Epithelial cell of proximal tubule (primary cell): ENCODE measurements at places on chromosomes 3 and 15. TPM values are rescaled to one million over a fixed set of nuclear protein-coding genes. Genes with fewer than 3 reads are reported as not detected.

- DNase-seq = no peak
These were observed 2.8 kb downstream of the SHISA5 start for GRCh38 chr3:48501196-48501595.

DNA sequence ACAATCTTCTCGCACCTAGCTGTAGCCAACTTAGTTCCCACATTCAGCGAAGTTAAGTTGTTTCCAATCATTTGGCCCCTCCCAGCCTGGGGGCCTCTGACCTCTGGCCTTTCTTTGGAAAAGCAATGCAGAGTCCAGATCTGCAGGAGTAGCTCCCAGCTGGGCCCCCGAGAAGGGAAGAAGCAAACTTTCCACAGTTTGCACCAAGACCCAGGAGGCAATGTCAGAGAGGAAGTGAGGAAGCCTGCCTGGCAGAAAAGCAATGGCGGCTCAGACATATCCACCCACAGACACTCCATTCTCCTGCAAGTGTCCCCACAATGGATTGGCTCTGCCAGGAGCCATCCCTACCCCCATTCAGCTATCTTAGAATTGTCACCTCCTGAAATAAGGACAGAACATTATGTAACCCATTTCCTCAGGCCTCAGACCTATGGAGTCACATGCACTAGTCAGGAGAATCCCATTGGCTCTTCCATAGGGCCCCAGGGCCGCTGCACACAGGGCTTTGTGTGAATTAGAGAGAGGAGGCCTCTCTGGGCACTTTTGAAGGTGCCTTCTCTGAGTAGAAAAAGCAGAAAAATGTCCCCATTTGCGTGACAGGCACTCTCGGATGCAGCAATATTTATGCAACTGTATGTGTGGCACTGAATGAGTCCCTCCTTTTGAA is 3.0 kb upstream of the BUB1B start:
- DNase-seq = no peak

DNA sequence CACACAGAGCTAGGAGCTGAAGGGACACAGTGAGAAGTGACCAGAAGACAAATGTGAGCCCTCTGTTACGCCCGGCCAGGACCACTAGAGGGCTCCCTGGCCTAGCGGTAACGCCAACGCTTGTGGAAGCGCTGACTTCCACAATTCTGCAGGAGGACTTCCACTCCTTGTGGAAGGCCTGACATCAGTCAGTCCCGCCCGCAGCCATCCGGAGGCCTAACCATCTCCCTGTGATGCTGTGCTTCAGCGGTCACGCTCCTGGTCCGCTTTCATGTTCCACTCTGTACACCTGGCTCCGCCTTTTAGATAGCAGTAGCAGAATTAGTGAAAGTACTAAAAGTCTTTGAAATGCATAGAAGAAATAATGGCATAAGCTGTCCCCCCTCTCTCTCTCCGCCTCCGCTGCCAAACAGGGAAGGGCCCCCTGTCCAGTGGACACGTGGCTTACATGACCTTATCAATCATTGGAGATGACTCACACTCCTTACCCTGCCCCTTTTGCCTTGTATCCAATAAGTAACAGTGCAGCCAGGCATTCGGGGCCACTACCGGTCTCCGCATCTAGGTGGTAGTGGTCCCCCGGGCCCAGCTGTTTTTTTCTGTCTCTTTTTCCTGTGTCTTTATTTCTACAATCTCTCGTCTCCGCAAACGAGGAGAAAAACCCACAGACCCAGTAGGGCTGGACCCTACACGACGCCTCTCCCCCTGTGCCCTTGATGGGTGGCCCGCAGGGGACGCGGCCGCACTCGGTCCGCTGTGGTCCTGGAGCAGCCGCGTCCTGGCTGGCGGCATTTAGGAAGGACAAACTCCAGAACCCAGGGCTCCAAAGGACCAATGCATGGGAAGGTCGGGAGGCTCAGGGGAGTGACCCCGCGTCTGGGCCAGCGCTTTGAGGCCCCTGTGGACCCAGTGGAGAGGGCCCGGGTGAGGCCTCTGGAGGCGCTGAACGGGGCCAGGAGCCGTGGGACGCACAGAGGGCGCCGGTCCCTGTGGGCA is 27.0 kb upstream of the RPL32 start:
- DNase-seq = peak; percentile 20

- DNase-seq = no peak
These were observed 55.4 kb downstream of the EOMES start for GRCh38 chr3:27666708-27667107.

DNA sequence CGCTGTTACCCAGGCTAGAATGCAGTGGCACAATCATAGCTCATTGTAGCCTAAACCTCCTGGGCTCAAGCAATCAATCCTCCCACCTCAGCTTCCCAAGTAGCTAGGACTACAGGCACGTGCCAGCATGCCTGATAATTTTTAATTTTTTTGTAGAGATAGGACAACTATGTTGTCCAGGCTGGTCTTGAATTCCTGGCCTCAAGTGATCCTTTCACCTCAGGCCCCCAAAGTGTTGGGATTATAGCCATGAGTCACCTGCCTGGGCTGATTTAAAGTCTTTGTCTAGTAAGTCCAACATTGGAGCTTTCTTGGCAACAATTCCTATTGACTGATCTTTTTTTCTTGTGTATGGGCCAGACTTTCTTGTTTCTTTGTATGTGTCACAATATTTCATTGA is 28.1 kb downstream of the SPINK8 start:
- no peak for DNase-seq

DNA sequence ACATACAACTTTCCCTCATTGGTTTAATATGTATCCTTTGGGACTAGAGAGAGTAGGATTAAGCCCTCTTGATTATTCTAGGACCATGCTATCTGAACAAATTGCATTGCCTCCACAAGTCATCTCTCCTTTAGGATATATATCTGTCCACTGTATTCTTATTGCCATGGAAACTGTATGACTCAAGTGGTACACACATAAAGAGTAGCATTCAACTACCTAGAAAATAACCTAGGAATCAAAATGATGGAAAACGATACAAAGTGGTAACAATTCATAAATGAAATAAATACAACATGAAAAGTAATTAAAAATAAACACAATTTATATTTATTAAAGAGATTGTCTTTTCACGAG is 212.1 kb upstream of the P2RY1 start:
- no peak for DNase-seq

- no peak for DNase-seq
These were observed 601.2 kb downstream of the FOXP1 start for GRCh38 chr3:70982284-70982683.

DNA sequence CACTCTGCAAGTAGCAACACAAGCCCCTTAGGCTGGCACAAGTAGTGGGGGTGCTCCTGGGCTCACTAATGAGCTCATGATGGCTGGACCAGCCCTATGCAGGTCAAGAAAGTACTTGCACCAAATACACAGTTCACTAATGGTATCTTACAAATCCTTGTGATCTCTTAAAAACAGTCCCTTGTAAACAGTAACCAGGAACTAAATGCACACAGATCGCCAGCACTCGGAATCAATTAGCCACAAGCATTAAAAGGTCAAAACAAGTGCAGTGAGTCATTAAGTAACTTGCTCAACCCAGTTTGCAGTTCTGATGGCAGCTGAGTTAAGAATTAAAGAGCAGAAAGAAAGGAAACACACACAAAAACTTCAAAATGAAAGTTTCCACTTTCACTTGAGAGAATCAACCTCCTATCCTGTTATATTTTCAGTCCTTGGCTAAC is 43.2 kb downstream of the ARHGEF3 start:
- DNase-seq = peak; percentile 97

DNA sequence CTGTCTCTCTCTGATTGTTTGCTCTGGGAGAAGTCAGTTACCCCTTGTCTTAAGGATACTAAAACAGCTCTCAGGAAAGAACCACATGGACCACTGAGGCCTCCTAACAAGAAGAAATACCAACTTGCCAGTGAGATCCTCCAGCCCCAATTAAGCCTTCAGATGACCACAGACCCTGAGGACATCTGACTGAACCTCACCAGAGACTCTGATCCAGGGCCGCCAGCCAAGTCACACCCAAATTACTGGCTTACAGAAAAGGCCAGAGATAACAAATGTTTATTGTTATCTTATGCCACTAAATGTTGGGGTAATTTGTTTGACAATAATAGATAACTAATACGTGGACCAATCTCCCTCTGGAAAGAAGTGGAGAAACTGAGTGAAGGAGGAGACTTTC is 40.2 kb downstream of the SLC12A8 start:
- DNase-seq = no peak

- no peak for DNase-seq
These were observed 188.5 kb downstream of the ALCAM start for GRCh38 chr3:105555206-105555605.

- no peak for DNase-seq
These were observed 771.6 kb upstream of the NR2F2 start for GRCh38 chr15:95558916-95559315.

GRCh38 chr15:61974118-61974517 is 86.1 kb downstream of the VPS13C start:
- DNase-seq = no peak

- DNase-seq = no peak
These were observed 59.8 kb upstream of the KLHL25 start for GRCh38 chr15:85854345-85855097.

GRCh38 chr3:106097817-106098435 is 229.1 kb upstream of the CBLB start:
- no peak for DNase-seq

- DNase-seq = no peak
These were observed 143.7 kb upstream of the ZNF385D start for GRCh38 chr3:21894459-21895340.

- peak; percentile 99 for DNase-seq
These were observed 68.9 kb downstream of the SMAD3 start for GRCh38 chr15:67134067-67134838.

DNA sequence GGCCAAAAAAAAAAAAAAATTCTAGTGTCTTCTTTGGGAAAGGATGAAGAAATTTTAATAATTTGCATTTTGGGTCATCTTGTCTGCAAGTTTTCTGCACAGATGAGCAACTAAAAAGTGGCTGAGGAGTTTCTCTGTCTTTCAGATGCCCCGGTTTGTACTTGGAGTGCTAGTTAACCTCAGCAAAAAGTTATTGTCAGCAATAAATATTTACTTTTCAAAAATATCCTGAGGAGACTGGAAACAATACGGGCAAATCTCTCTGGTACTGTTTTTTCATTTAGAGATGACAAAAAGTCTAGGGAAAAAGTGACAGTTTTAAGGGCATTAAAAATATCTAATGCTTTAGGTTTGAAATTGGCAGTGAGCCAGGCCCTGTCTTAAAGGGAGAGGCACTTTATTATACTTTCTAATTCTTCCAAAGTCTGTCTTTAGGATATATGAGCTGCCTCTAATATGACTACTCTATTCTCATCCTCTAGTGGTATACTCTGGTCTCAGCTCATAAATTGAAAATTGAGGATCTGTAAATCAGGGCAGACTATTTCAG is 436.0 kb upstream of the NR2F2 start:
- no peak for DNase-seq

DNA sequence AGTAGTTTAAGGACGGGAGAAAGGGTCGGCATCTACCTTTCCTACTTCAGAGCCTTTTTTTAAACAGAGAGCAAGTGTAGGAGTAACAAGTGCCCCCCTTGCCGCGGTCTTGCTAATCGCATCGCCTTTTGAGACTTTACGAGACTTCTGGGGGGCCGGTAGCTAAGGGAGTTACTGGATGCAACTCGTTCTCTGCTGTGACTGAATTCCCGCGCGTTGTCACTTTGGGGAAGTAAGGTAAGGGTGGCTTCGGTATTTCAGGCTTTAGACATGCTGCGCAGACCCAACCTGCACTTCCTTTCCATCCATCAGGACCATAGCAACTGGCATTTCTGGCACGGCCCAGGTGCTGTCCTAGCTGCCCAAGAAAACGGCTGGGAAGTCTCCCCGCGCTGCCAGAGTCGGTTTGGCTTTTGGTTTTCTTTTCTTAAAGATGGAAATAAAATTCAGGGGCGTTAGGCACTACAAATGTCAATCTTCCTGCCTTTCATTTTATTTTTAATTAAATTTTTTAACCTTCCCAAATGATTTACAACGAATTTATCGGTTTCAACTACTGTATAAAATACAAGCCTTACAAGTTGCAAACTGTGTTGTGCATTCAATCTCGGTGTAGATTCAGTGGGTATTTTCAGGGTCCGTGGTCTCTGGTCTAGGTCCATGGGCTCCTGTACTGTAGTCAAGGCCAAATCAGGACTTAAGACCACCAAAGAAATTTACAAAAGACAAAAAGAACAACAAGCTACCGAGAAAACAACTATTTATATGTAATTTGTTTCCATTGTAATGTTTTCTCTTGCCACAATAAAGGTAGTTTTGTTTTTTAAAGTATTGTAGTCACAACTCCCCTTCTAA is 3.5 kb downstream of the MECOM start:
- DNase-seq = no peak

DNA sequence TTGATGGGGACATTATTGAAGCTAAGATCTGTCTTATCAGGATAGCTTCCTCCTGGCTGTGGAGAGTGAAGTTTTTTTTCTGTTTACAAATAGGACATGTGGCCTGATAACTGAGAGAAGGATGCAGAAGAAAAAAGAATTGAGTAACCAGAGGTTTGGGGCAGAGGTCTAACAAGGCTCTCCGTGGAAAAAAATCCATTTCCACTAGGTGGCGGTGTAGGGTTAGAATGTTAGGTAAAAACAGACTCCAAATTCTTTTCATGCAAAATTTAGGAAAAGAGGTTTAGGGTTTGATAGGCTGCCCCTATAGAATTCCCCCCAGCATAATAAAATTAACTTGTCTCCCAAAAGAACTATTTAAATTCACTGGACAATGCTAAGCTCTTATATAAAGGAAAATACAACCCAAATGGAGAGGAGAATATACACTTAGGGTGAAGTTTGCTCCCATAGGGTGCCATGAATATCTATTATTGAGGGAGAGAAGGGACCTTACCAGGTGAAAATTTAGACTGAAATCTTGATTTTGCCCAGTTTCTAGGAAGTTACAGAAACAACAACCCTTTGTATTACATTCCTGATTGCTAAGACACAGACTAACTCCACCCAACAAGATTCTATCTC is 1560.4 kb downstream of the OTOL1 start:
- DNase-seq = no peak

DNA sequence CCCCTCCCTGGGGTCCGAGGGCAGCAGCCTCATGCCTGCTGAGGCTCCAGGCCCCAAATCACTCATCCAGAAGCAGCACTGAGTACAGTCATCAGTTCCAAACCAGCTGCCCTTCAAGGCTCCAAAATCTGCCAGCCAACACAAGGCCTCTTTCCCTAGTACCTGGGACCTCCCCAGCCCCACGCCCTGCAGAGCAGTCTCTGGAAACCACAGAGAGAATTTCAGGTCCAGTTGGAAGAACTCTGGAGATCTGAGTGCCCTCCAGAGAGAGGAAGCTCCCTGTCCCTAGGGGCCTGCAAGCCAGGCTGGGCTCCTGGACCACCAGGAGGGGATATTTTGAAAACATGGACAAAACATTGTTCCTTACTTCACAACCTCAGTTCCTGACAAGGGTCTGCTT is 26.2 kb downstream of the TKT start:
- DNase-seq = no peak

The POLQ gene
- total RNA-seq = 6.9 and 9.2 TPM in 2 replicates

The MESP1 gene
- total RNA-seq = 1.9 and 2.7 TPM in 2 replicates

The LRRC2 gene
- not detected in 2 replicates for total RNA-seq

The LRRN1 gene
- total RNA-seq = 2.6 and 4.9 TPM in 2 replicates

The SERPINI2 gene
- total RNA-seq = not detected in 2 replicates

The HYKK gene
- 1.7 and 7.4 TPM in 2 replicates for total RNA-seq

The A4GNT gene
- total RNA-seq = not detected in 2 replicates

The NEDD4 gene
- total RNA-seq = 15.6 and 25.3 TPM in 2 replicates

The P3H2 gene
- 75.6 and 107 TPM in 2 replicates for total RNA-seq

The GREM1 gene
- 4.0 and 15.9 TPM in 2 replicates for total RNA-seq

The ASB14 gene
- not detected in 2 replicates for total RNA-seq

The CHST2 gene
- 1.4 and 2.2 TPM in 2 replicates for total RNA-seq
